Activated CD4-positive, alpha-beta T cell treated with anti-CD3 and anti-CD28 coated beads, Interleukin-2, amount 10 ng/mL, durations not matched to agents 7 days and 5 days (primary cell): ENCODE measurements at places on chromosomes 5 and 9. TPM values are rescaled to one million over a fixed set of nuclear protein-coding genes. Genes with fewer than 3 reads are reported as not detected.

GRCh38 chr5:141245250-141245717 lies at the start of gene PCDHB15:
Gene PCDHB15 (plus strand): TSS chr5:141245395. CDS start chr5:141245579, 184 bp downstream.
- DNase-seq, result no peak

- DNase-seq, result no peak
These were observed 19.0 kb downstream of the GLRX start for GRCh38 chr5:95803271-95804148.

The DOCK8 gene
- 270 TPM for total RNA-seq

- DNase-seq, result no peak
These were observed 55.1 kb downstream of the MEGF9 start for GRCh38 chr9:120659209-120659608.

- DNase-seq, result no peak
These were observed 30.2 kb downstream of the LHX2 start for GRCh38 chr9:124041817-124042116.

- no peak for DNase-seq
These were observed 92.7 kb downstream of the COL5A1 start for GRCh38 chr9:134734270-134734669.

DNA sequence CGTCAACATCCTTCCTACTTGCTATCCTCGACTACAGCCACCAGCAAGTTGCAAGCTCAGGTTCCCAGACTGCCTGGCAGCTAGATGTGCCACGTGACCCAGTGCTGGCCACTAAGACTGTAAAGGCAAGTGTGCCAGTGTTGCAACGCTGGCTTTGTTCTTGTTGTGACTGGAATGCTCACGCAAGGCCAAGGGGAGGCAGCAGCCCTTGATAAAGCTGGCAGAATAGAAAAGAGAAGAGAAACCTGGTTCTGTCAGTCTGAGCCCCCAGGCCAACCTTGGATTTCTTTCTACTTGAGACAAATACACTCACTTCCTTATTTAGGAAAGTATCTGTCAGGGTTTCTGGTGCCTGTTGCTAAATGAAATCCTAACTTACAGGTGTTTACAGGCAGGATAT lies 113.0 kb downstream of the KLHL3 start:
- DNase-seq, result no peak

GRCh38 chr5:111673891-111674626 lies 82.9 kb downstream of the NREP start:
- no peak for DNase-seq

- DNase-seq, result no peak
These were observed 106.2 kb upstream of the TXNDC8 start for GRCh38 chr9:110443866-110444220.

The CCNI2 gene
- total RNA-seq, result 5.5 TPM

- no peak for DNase-seq
These were observed 1.2 kb downstream of the ARRDC1 start for GRCh38 chr9:137606734-137607138.

DNA sequence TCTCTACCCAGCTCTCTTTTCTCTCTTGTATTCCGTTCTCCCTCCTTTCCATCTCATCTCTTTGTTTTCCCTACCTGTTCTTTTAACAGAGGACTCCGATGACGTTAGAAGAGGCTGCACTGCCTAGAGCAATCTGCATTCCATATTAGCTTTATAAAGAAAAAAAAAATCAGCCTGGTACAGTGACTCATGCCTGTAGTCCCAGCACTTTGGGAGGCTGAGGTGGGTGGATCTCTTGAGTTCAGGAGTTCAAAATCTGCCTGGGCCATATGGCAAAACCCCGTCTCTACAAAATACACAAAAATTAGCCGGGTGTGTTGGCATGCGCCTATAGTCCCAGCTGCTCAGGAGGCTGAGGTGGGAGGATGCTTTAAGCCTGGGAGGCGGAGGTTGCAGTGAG lies 49.0 kb downstream of the DAPK1 start:
- DNase-seq, result no peak

- no peak for DNase-seq
These were observed 91.2 kb upstream of the PAM start for GRCh38 chr5:102663749-102664530.

The TAF11L5 gene
- not detected for total RNA-seq

The PCSK1 gene
- not detected for total RNA-seq

GRCh38 chr5:118069452-118069851 lies 918.9 kb downstream of the DTWD2 start:
- DNase-seq, result no peak

DNA sequence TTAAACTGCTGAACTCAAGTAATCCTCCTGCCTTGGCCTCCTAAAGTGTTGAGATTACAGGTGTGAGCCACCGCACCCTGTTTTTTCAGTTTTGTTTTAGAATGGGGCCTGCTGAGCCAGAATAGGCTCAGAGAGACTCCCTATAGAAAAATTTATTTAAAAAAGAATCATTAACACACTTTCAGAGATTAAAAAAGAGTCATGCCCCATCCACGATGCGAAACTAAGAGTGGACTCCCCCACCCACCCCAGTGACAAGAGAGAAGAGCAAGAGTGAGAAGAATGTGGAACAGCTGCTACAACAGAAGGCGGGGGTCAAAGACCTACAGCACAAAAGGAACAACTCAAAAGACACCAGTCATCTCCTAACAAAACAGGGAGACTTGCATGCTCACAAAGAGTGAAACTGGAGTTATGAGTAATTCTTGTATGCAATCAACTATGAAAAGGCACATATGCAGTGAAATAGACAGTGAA lies 47.2 kb downstream of the GLDC start:
- no peak for DNase-seq

GRCh38 chr9:30250872-30251271 lies 2133.6 kb upstream of the ACO1 start:
- no peak for DNase-seq

- no peak for DNase-seq
These were observed 55.0 kb upstream of the TRPC7 start for GRCh38 chr5:136420168-136420898.

DNA sequence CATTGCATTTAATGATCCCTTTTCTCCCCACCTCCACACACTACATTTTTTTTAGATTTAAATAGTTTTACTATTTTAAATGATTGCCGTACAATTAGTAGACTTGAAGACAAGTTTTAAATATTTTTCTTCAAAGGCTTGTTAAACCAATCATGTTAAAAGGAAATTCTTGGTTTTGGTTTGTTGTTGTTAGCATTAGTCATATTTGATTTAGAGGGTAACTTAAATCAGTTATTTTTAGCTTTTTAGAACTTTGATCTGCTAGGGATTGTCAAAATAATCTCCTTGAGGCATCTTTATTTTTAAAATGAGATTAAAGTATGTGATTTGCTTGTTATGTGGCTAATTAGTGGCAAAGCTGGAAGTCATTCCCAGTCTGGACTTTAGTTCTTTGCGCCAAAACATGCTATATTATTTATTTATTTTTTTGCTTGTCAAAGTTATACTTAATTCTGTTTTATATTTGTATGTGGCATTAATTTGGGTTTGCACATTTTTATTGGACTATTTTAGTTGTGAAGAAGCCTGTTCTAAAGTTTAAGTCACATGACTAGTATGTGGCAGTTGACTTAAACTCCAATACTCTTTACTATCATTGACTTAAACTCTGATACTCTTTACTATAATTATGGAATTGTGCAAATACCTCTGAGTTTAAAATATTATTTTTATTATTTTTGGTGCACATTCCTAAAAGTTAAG lies 14.7 kb downstream of the ITGA1 start:
- no peak for DNase-seq

The HNRNPK gene
- total RNA-seq, result 671 TPM

GRCh38 chr5:74257060-74257527 lies 383.4 kb downstream of the ENC1 start:
- no peak for DNase-seq

DNA sequence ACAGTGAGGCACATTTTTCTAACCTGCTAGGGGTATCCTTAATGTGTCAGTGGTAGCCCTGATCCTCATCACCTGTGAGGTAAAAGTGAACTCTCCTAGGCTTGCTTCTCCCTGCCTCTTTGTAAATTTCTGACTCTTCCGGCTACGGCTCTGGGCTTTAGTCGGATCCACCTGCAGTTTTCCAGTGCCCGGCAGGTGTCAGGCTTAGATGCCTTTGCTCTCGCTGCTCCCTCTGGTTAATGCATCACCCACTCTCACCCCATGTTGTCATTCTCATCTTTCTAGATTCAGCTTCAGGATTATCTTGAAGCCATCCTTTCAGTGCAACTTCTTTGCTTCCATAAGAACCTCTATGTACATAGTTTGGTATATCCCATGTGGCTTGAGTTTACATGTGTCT lies 3.6 kb downstream of the CEP78 start:
- DNase-seq, result no peak

GRCh38 chr9:110357505-110357904 lies 19.8 kb upstream of the TXNDC8 start:
- DNase-seq, result no peak

DNA sequence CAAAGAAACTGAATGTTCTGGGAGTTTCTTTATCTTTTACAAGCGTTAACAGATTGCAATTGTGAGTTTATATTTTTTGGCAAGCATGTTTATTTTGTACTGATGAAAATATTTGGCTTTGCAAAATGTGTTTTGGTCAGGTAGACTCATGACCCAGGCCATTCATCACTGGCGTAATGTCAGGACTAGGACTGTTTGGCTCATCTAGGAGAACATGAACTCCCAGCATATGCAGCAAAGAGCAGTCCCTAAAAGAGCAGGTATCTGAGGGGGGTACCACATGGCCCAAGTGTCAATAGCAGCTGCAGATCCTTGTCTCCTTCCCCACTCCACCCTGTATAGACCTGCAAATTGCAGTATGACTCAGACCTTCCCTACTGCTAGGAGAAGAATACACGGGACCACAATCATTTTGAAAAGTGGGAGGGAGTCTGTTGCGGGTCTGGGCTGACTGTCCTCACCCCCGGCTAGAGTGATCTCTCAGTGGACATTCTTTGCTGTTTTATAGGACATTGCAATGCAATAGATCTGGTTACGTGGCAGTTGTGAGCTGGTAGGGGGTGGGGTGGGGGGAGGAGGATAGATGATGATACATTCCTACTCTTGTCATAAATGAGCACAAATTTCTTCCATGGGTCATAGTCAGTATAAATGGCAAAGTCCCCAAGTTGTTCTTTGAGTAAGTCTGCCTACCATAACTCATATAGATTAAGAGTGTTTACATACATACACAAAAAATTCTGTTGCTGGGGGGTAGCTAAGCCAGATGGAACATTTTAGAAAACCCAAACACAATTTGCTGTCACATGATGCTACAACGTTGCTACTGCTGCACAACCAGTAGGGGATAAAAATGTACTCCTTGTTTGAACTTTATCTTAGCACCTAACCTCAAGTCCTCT lies 20.8 kb upstream of the SNCAIP start:
- DNase-seq, result no peak

DNA sequence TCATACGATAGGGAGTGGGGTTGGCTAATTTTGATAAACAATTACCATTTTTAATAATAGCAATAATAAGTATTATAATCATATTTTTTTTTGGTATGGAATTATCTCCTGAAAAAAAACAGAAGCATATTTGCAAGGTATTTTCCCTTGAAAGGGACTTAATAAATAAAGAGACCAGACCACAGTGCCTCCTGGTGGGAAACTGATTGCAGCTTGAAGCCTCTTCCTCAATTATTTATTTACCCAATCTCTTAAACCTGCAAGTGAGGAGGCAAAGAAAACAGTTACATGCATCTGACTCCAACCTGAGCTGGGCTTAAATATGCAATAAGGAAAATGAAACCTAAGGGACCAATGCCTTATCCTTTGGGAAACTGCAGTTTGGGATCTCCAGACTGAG lies 388.1 kb upstream of the ACO1 start:
- no peak for DNase-seq

- no peak for DNase-seq
These were observed 104.3 kb downstream of the PDE4D start for GRCh38 chr5:59789197-59789596.

DNA sequence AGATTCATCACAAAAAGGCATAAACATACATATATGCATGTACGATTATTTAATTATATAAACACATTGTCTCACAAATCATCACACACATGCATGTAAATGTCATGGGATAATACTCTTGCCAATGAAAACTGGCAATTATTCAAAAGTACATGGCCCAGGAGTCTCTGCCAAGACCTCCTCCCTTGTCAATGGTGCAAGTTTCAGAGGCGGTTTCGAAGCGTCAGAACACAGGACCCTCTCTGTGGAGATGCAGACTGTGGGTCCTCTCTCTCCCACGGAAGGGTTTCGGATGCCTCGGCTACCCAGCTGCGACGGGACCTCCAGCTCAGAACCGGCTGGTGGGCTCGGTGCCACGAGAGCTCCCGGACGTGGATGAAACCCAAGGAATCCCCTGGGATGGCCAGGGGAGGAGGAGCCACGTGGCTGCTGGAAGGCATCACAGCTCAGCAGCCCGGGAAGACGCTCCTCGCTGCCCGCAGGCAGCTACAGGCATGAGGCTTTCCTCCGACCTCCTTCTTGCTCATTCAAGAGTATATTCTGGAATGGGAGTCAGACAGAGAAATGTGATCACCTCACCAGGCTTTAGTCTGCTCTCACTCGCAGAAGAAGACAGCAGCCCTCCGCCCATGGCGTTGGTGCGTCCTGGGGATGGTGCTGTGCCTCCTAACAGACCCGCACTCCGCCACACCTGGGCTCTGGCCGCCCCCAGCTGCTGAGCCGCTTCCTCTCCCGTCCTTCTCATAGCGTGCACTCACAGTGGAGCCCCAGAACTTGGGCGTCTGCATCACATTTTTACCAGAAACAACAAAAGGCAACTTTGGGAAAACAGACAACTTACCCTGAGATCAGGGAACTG lies 308.8 kb downstream of the IRX2 start:
- DNase-seq, result no peak

The SHLD3 gene
- 4.5 TPM for total RNA-seq

- DNase-seq, result no peak
These were observed 51.3 kb downstream of the ARL15 start for GRCh38 chr5:54259090-54259489.

DNA sequence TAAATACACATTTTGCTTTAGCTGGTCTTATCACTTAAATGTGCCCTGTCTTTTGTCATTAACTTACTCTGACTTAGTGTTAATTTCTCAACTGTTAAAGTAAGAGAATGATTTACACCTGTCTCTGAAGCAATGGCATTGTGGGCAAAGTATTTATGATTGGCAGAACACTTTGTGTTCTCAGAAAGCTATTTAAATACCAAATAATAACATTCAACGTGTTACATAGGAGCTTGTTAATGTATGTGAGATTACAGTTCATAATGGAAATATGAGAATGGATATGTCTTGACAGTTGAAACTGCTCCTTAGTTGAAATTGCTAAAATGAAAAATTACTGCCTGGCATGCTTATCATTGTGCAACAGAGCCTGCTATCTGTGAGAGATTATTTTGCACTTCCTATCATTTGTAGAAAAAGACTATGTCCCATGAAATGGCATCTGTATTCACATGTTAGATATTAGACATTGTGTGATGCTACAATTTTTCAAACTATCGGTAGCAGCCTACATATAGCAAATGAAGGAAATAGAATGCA lies 46.1 kb downstream of the PRR16 start:
- no peak for DNase-seq

The RHOBTB3 gene
- 1.4 TPM for total RNA-seq

The MARCHF11 gene
- total RNA-seq, result not detected

- no peak for DNase-seq
These were observed 186.7 kb upstream of the RASA1 start for GRCh38 chr5:87081016-87081415.
